ENCODE measurements at places on chromosomes 11 and 22.

DNA sequence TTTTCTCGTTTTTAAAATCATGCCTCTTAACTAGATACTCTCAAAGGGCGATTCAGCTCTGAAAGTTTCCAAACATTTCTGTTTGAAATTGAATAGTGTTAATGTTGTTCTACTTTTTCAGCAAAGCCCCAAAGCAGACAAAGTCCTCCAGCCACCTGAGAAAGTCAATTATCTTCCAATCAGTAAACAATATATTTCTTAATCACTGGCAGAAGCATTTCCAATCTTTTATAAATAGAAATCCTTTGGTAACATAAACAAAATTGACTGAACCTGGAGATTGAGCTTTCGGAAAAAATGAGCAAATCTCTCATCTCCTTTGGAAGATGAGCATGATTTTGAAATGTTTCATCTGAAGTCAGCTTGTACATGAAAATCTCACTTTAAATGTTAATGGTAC, 84.4 kb upstream of the FIBIN start:
- no peak for DNase-seq

DNA sequence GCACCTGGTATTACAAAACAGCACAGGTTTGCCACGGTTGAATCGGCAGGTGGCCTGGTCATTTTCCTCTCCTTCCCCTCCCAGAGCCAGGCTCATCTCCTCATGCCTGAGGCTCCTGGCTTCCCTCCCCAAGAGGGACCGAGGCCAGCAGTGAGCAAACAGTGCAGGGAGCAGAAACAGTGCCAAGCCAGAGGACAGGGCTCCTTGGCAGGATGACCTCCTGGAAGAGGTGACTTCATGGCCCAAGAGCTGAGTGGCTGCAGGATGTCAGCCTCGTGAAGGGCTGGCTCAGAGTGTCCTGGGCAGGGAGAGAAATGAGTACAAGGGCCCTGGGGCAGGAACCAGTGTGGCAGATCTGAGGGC, 22.8 kb upstream of the PPFIA1 start:
- DNase-seq: no peak

GRCh38 chr22:19547620-19548019, 23.4 kb upstream of the CLDN5 start:
- no peak for DNase-seq

GRCh38 chr11:57485217-57485990, 25.1 kb downstream of the RTN4RL2 start:
- DNase-seq: no peak

DNA sequence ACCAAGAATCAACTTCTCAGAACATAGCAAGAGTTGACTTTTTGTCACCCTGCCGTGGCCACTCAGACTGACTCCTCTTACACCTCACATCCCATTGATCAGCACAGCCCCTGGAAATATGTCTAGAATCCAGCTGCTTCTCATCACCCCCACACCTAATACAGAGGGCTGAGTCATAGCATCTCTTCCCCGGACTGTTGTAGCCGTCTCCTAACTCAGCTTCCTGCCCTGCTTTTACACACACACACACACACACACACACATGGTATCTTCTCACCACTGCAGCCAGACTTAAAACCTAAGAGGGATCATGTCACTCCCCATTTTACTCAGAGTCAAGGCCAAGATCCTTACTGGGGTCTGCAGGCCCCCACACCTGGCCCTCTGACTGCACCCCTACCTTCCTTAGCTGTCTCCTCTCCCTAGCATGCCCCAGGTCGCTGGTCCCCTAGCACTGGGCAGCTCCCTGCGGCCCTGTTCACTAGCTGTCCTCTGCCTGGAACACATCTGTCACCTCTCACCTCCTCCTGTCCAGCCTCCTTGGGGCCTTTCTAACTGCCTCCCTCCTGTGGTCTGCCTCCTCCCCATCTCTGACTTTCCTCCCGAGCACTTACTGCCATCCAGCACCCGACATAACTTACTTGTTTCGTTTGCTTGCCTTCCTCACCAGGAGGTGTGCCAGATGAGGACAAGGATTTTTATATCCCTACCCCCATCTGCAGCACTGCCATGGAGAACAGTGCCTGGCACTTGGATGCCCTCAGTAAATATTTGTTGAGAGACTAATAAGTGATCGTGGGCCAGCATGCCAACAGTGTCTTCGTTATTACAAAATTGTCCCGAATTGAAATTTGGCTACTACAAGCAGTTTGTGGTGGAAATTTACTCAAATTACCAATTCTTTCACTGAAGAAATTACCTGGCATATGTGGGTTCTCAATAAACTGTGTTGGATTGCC, 61.9 kb downstream of the BMAL1 start:
- no peak for DNase-seq

DNA sequence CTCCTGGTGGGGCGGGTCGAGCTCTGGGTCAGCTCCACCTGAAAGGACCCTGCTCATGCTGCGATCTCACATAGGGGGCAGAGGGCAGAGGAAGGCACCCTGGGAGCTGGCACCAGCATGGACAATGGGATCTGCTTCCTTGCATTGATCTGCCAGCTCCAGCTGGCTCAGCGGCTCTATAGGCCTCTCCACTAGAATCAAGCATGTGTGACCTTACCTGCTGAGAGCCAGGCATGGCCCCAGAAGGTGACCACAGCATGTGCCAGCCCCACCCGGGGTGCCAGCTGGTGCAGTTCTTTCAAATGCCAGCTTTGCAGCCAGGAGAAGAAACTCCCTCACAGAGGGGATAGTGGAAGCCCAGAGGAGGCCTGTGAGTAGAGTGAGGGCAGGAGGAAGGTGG, 22.0 kb upstream of the KLHL35 start:
- DNase-seq: no peak

GRCh38 chr11:34162493-34162820, 57.0 kb downstream of the NAT10 start:
- DNase-seq: no peak

GRCh38 chr11:125165843-125166763, 1.6 kb downstream of the PKNOX2 start:
- DNase-seq: no peak

- DNase-seq: no peak
Observed at GRCh38 chr11:92569726-92570125, 345.1 kb downstream of the FAT3 start.

GRCh38 chr11:32526760-32527159, 56.9 kb upstream of the EIF3M start:
- no peak for DNase-seq

GRCh38 chr22:46592390-46592872, 27.8 kb upstream of the GRAMD4 start:
- no peak for DNase-seq

DNA sequence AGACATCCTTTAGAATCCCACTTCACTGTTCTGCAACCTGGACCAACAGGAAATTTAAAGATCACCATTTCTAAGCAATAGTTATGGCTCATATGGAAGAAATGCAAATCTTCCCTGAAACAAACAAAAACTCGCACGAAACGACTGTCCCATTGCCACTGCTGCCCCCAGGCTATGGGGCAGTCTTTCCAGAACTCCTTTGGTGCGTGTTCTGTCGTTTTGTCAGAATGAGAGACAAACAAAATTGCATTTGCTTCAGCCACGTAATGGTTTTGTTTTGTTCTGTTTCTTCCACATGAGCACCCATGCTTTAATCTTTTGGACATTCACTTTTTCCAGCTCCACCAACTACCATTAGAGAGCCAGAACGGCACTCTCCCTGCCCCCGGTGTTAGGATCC, 10.8 kb upstream of the FBLN1 start:
- no peak for DNase-seq

DNA sequence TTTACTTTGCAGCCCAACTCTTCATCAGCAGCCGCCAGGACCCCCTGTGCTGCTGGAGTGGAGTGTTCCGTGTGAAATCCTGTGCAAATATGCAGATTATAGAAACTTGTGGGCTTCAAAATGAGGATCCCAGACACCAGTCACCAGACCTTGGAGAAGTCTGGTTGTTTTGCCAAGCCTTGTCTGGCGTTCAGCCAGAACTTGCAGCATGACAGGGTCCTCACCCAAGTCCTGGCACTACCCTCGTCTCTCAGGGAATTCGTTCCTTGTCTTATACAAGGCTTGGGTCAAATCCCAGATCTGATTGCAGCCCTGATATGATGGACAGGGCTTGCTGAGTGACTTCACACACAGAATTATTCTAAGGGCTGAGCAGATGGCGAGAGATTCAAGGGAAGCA, 18.9 kb downstream of the SHISAL1 start:
- DNase-seq: no peak

DNA sequence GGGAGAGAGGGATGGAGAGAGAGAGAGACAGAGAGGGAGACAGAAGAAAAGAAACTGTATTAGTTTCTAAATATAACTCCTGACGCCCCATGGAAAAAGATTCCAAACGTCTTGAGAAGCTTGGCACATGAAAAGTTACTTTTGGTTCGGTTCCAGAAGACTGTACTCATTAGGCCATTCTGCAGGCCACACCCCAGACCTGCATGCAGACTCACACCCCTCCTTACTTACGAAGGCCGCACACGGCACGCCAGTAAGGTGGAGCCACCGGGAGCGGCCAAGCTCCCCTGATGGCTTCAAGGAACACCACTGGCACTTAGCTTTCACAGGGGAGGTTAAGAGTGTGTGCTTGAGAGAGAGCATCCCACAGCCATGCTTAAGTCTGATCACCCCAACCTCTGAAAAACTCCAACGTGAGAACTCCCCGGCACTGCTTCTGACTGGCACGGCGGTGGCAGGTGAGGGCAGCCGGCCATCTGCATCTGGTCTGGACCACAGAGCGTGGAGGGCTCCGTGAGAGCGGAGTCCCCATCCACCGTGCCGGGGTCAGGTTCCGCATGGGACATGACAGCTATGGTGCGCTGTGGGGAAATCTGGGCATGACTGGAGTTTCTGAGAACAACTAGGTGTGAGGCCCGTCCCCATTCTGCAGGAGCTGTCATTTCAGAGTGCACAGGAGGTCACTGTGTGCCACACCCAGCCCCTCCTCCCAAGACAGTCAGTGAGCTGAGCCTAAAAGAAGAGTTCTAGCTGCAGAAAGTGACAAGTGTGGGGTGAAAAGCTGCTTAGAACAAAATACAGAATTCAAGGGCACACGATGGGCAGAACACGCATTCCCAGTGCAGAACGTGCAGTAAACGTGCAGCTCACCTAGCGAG, 62.4 kb downstream of the MYH9 start:
- DNase-seq: no peak

GRCh38 chr11:64134963-64135362, 30.9 kb downstream of the MACROD1 start:
- no peak for DNase-seq

- DNase-seq: no peak
Observed at GRCh38 chr11:131686836-131687235, 316.4 kb downstream of the NTM start.

- DNase-seq: no peak
Observed at GRCh38 chr11:3954448-3955298, 99.2 kb downstream of the STIM1 start.

- DNase-seq: no peak
Observed at GRCh38 chr11:8036986-8037385, 44.0 kb upstream of the TUB start.

DNA sequence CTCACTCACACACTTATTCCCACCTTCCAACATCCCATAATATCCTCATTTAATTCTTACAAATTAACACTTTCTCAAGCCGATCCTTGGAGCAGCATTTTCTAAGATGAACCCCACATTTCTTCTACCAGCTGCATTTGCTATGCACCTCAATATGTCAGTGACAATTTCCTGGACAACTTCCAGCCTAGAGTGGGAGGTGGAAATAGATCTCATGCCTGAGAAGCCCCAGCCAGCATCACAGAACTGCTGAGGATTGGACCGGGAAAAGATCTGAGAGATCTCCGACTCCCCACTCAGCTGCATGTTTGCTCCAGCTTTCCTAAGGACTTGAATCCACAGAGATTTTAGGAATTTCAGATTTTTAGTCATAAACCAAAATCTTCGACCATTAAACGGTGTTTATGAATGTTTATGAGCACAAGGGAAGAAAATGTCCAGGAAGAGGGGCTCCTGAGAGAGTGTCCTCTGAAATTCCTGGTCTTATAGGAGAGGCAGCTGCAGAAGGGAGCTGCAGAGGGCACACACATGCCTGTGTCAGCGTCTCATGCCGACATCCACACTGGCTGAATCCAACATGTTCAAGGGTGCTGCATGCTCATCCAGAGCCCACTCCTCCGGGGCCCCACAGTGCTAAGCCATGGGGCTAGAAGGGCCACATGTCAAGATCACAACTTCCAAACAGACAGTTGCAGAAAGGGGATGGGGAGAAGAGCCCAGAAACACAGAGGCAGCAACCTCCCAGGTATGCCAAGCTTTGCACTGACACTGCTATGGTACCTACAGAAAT, 68.6 kb downstream of the MICAL3 start:
- no peak for DNase-seq

DNA sequence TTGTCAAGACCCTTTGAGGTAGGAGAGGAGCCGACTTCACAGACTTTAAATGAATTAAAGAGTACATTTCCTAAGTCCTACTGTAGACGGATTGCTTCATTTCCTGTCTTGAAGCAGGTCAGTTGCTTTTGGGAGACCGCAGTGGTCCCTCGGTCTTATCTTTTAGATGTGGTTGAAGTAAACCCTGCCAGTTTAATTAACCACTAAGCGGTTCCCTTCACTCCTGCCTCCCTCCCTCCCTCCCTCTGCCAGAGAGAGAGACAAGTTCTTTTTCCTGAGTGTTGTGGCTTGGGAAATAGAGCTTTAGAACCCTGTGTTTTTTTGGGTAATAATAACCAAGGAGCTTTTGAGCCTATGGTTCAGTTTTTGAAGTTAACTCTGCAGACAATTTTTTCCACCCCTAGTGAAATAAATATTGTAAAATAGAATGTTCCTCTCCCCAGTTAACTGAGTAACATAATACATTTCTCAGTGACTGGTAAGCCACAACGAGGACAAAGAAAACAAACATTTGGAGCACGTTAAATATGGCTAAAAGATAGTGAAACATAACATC, 147.5 kb downstream of the LDLRAD3 start:
- no peak for DNase-seq

- no peak for DNase-seq
Observed at GRCh38 chr11:123460012-123460700, 30.1 kb downstream of the GRAMD1B start.
